Astrocyte of the hippocampus (primary cell): ENCODE measurements at places on chromosomes 5 and 9.

GRCh38 chr5:36720688-36721087, 114.3 kb downstream of the SLC1A3 start:
- DNase-seq, result no peak

DNA sequence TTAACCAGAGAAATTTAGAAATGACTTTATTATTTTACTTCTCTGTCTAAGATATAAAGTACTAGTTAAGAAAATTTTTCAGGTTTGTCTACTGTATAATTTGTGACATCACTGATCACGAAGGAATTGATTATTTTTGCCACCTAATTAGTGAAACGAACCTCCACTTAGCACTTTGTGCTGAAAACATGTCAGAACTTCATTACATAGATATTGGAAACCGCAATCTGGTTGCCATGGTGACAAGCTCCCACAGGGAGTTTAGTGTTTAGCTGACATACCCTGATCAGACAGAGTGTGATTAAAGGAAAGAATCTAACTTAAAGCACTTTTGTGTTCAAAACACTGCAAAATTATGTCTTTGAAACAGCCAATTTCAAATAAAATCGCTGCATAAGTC, 668.4 kb upstream of the CCNG1 start:
- peak; percentile 4 for DNase-seq

GRCh38 chr9:76290555-76290954, 103.7 kb downstream of the RFK start:
- no peak for DNase-seq

GRCh38 chr5:40853632-40854192, 12.5 kb downstream of the CARD6 start:
- DNase-seq, result no peak

DNA sequence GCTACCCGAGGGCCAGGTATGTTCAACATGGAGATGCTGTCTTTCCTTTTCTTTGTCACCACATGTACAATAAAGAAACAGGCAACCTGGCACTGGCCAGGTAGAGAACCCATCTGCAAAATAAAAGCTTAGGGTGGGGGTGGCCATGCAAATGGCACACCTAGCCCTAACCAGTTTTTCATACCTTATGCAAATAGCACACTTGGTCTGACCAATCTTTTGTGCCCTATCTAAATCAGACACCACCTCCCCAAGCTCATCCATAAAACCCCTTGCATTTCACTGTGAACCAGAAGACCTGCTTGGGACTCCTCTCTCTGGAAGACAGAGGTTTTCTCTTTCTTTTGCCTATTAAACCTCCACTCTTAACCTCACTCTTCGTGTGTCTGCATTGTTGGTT, 33.9 kb downstream of the JAKMIP2 start:
- no peak for DNase-seq
